ENCODE measurements at places on chromosomes 11 and 22. TPM values are rescaled to one million over a fixed set of nuclear protein-coding genes. Genes with fewer than 3 reads are reported as not detected.

MUC5B gene
- 0.30 TPM for total RNA-seq

ST14 gene
- total RNA-seq: 18.3 TPM

GGTLC2 gene
- total RNA-seq: not detected

RASSF7 gene
- 7.7 TPM for total RNA-seq

- peak; percentile 52 for DNase-seq
Observed at GRCh38 chr11:102453302-102453695, 734 bp upstream of the TMEM123 start.

DNA sequence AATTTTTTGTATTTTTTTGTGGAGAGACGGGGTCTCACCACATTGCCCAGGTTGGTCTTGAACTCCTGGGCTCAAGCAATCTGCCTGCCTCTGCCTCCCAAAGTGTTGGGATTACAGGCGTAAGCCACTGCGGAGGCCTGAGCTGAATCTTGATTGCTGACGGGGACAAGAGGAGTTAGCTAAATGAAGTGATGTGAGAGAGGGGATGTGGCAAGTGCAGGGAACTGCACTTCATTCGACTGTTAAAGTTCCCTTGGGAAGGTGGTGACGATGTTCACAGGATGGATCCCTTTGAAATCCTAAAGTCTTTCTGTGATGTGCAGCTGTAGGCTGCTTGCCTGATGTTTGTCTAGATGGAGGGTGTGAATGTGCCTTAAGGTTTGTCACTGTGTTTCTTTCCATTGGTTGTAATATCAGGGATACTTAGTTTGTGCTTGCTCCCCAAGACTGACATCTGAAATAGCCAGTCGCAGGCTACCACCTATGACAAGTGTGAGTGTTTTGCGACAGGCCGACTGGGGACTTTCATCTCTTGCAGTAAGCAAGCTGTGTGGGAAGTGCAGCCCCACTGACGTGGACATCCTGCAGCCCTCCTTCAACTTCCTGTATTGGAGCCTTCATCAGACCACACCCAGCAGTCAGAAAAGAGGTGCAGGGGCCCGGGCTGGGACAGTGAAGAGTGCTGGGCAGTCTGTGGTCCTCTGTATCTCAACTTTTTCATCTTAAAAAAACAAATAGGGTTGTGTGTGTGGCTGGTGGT lies 19.6 kb upstream of the CCDC134 start:
- DNase-seq: no peak

DNA sequence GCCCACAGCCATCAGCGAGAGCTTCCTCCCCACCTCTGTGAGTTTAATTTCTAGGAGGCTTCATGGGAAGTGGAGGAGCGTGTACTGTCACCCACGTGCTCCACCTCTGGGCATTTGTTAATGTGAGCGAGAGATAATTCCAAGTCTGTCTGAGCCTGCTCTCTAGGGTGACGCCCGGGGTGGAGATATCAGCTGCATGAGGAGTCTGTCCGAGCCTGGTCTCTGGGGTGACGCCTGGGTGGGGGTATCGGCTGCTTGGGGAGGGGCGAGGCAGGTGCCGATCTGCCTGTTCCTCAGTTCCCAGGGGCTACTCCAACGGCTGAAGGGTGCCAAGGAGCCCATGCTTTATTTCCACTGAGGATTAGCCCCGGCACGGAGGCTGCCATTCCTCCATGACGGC lies 735.0 kb downstream of the BRD1 start:
- DNase-seq: no peak

DNA sequence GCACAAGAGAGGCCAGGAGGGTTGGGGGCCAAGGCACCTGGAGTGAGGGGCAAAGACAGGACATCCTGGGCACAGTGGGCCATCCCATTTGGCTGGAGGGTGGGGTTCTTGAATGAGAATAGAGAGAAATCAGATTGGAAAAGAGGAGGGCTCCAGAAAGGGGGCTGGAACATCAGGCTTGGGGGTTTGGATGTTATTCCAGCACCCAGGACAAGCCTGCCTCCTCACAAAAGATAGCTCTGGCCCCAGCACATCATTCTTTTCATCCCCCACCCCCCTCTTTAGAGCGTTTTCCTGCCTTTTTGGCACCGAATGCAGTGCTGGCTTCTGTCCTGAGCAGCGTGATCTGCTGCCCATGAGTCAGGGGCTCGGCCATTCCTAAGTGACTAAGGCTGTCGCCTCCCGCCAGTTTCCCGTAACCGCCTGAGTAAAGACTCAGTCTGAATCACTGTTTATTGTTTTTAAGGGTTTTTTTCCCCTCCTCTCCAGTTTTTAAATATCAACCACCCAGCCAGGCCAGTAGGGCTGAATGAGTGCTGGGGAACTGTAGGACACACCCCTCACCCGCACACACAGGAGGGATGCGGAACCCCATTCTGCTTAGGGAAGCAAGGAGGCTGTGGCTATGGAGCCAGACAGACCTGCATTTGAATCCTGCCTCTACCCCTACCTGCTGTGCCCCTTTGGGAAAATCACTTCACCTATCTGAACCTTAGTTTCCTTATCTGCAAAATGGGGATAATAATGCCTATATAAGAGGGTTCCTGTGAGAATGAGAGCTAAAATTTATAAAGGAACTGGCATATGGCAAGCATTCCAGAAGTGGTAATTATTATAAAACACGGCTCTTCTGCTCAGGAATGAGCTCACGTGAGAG lies 32.4 kb upstream of the NAV2 start:
- peak; percentile 20 for DNase-seq

DNA sequence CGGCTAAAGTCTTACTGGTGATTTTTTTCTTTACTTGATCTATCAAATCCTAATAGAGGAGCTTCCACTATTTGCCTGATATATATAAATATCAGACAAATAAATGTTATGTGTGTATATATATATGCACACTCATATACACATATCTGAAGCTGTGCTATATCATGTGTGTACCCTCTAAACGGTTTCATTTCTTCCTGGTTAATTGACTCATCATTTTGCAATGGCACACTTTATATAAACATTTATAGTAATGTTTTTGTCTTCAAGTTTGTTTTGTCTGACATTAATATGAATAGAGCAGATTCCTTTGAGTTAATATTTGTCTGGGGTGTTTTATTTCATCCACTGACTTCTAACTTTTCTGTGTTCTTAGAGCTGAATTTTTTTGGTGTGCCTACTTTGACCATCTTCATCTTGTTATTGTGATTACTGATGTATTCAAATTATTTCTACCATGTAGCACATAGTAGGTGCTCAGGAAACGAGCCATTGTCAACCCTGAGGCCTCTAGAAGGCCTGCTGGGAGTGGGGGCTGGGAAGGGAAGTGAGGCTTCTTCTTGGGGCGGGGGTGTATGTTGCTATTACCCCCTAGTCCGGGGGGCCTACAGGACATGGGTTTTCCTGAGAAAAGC lies 82.6 kb downstream of the LRRC32 start:
- no peak for DNase-seq

DNA sequence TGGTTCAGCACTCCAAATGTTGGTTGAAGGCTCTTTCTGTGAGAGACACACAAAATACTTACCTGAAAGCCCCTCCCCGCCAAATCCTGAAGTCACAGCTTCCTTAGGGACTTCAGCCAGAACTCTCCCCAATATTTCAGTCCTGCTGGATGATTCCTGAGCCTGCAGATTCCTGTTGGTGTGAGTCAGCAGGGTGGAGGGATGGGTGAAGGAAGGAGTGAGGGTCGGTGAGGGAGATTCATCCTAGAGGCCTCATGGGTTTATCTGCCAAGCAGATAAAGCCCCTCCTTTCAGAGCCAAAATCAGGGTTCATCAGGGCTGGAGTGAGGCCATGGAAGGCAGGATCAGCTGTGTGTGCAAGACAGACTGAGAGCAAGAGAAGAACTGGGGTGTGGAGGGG lies 37.9 kb downstream of the SMIM38 start:
- no peak for DNase-seq

DNA sequence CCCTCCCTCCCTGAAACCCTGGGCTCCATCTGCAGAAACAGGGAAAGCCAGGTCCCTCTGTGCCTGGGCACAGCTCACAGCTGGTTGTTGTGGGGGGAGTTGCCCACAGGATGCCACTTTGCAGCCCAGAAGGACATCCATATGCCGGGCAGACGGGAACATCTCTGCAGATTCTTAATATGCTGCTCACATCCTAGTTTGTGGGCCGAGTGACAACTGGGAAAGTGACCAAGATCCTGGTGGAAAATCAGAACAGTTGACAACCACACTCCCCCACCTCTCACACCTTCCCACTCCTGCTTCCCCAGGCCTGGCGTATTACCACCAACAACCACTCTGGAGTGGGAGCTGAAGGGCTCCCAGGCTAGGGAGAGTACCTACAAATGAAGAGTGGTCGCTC lies 7.3 kb upstream of the SCGB1A1 start:
- DNase-seq: no peak

DNA sequence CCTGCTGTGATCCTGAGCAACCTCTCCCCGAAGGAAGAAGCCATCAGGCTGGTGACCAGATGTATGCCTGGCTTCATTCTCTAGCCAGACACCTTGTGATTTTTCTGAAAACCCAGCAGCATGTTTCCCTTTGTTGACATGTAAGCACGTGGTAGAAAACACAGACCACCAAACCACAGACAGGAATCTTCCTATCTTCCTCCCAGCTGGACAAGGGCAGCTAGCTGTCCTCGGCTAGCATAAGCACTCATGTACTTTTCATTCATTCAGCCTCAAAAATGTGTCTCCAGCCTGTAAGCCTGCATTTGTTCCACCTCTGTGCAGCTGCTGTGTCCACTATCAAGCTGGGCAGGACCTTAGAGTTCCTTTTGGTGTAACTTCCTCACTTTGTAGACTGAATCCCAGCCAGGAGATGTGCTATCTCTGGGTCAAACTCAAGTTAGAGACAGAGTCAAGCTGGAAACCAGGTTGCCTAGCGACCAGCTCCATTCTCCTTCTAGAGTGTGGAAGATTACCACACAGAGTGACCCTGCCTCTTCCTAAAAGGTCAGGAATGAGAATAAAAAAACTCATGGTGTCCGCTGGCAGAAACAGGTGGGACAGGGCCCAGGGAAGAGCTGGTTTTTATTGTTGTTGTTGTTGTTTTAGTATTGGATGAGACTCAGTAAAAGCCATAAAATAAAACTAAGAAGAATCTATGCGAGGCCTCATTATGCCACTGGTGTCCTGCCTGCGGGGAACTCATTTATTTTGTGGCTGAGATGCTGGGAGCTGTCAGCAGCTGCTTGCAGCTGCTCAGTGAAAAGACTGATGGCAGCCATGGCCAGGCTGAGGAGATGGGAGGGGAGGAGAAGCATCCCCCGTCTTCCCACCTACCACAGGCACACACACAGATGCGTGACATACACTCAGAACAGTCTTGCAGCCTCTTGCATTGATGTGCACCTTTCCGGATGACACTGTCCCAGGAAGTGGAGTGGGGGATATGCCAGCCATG lies 7.4 kb upstream of the CLMP start:
- DNase-seq: peak; percentile 18

- DNase-seq: no peak
Observed at GRCh38 chr11:91749251-91749650, 475.4 kb upstream of the FAT3 start.

DNA sequence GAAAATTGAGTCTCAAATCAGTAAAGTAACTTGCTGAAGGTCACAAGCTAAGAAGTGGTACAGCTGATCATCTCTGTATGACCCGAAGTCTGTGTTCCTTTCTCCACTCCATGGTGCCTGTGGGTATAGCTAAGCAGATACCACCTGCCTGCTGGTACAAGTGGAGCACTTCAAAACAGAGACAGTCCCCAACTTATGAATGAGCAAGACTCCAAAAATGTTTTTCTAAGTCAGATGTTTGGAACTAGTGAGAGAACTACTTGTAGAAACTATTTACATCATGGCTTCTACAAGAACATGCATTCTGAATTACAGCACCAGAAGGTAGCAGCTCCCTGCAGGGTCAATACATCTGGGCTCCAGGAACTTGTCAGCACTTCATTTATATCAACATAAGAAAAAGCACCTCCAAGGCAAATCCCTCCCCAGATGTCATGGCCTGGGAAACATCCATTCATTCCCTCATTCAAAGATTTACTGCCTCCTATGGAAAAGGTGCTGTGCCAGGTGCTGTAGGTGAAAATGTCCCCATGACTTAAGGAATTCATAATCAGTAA lies 94.7 kb downstream of the SERGEF start:
- no peak for DNase-seq

DNA sequence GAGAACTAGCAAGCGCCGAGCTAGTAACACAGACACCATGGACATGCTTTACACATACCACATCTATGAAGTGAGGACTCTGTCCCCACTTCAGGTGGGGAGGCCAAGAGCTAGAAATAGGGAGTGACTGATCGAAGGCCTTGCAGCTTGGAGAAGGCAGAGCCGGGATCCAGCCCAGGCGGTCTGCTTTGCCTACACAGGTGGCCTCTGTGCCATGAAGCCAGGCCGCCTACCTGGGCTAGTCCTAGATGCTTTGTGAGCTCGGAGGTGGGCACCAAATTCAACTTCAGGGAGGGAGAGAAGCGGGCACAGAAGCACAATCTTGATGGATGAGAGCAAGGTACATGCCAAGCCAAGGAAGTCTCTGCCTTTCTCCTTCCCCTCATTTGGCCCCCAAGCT lies 117.2 kb downstream of the TIMP3 start:
- no peak for DNase-seq

DNA sequence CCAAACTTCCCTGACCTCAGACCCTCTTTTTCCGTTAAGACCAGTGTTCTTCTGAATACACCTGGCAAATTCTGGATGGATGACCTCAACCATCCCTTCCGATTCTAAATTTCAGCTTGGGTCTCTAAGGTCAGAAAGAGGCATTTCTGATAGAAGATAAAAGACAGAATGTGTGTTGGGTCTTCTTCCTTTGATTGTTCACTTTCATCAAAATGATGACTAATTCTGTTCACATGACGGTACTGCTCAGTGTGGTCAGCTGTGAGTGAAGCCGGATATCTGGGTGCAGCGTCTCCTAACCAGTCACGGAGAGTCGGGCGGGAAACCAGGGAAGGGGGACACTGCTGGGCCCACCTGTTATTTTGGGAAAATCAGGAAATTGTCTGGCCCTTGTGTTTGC lies 151.6 kb upstream of the NAV2 start:
- DNase-seq: no peak

GRCh38 chr11:9875862-9876261 lies 212.0 kb downstream of the SWAP70 start:
- no peak for DNase-seq

GRCh38 chr11:12290477-12290922 lies 86.9 kb upstream of the PARVA start:
- no peak for DNase-seq

- DNase-seq: no peak
Observed at GRCh38 chr11:63869683-63870082, 30.8 kb downstream of the MARK2 start.

GRCh38 chr11:74839446-74839845 lies 90.8 kb downstream of the RNF169 start:
- DNase-seq: no peak

Data from skin of body (tissue), 3 donors.